ENCODE measurements at places on chromosomes 3 and 15. TPM values are rescaled to one million over a fixed set of nuclear protein-coding genes. Genes with fewer than 3 reads are reported as not detected.

The CCDC66 gene
- polyA plus RNA-seq: 58.3 TPM

The CCR8 gene
- not detected for polyA plus RNA-seq

DNA sequence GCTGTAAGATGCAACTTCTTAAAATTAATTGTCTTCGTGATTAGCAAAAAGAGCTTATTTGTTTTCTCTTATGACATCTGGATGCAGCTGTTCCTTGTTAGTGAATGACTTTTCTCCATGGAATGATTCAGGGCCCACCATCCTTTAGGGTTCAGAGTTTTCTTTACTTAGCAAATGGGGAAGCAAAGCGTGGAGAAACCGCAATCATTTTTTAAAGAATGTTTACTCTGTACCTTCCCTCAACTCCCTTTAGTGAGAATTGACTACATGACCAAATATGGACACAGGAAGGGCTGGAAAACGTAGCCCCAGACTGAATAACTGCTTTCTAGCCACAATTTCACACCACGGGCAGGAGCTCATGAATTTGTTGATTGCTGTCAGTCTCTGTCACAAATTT is 130.1 kb downstream of the EDEM1 start:
- H3K4me3 ChIP-seq: no peak overlapping the region
- no peak for DNase-seq
- H3K27ac ChIP-seq: no peak overlapping the region
- no peaks in the 10 kb centered on the region for H3K27me3 ChIP-seq
- H3K4me1 ChIP-seq: no peaks in the 10 kb centered on the region

DNA sequence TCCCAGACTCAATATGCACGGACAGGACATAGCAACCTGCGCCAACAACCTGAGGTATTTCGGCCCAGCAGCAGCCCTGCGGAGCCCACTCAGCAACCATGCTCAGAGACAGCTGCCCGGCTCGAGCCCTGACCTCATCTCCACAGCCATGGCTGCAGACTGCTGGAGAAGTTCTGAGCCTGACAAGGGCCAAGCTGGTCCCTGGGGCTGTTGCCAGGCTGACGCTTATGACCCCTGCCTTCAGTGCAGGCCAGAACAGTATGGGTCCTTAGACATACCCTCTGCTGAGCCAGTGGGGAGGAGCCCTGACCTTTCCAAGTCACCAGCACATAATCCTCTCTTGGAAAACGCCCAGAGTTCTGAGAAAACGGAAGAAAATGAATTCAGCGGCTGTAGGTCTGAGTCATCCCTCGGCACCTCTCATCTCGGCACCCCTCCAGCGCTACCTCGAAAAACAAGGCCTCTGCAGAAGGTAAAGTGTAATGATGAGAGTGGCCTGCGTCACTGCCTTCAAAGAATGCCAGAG is 25.5 kb downstream of the TMEM41A start:
- H3K4me1 ChIP-seq: no peaks in the 10 kb centered on the region
- DNase-seq: no peak
- H3K4me3 ChIP-seq: no peak overlapping the region
- H3K27me3 ChIP-seq: no peaks in the 10 kb centered on the region
- no peaks in the 10 kb centered on the region for H3K36me3 ChIP-seq
- no peak overlapping the region for H3K27ac ChIP-seq

The SAMMSON gene
- 0.11 TPM for polyA plus RNA-seq

The LNP1 gene
- 9.1 TPM for polyA plus RNA-seq

The MKRN3 gene
- polyA plus RNA-seq: 2.1 TPM

DNA sequence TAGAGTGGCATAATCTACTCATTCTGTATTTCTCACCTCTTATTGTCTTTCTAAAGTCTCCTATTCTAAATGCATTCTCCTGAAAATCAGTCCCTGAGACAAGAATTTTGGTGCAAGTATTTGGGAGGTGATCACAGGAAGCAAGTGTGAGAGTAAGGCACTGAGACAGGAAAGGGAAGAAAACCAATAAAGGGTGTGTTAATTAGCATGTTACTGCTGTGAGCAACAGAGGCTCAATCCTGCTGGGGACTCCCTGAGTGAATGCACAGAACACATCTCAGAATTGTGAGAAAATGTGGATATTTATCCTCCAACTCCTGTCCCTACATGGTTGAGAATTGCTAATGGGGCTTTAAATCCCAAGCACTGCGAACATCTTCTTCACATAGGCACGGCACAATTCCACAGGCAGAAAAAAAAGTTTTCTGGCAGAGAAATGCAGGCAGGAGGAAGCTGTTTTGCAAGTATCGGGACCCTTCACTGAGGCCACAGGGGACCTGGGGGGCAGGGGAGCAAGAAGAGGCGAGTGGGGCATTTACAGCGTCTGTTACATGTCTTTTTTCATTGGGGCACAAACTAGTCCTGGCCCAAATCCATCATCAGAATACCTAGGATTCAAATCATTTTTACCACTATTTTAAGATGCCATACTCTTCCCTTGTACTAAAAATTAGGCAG is 27.2 kb upstream of the STT3B start:
- H3K27ac ChIP-seq: no peak overlapping the region
- H3K36me3 ChIP-seq: no peaks in the 10 kb centered on the region
- no peak for DNase-seq
- no peaks in the 10 kb centered on the region for H3K4me1 ChIP-seq

- no peaks in the 10 kb centered on the region for H3K27me3 ChIP-seq
- no peak overlapping the region for H3K4me3 ChIP-seq
- no peaks in the 10 kb centered on the region for H3K36me3 ChIP-seq
- H3K27ac ChIP-seq: no peak overlapping the region
- DNase-seq: no peak
- H3K4me1 ChIP-seq: peaks cover 7% of the 10 kb centered on the region
Measured at GRCh38 chr3:112745567-112746248, 101.0 kb downstream of the CD200R1L start.

GRCh38 chr15:93268066-93268465 is 179.1 kb upstream of the RGMA start:
- H3K27me3 ChIP-seq: no peaks in the 10 kb centered on the region
- H3K27ac ChIP-seq: no peak overlapping the region
- H3K4me1 ChIP-seq: no peaks in the 10 kb centered on the region
- H3K4me3 ChIP-seq: no peak overlapping the region

DNA sequence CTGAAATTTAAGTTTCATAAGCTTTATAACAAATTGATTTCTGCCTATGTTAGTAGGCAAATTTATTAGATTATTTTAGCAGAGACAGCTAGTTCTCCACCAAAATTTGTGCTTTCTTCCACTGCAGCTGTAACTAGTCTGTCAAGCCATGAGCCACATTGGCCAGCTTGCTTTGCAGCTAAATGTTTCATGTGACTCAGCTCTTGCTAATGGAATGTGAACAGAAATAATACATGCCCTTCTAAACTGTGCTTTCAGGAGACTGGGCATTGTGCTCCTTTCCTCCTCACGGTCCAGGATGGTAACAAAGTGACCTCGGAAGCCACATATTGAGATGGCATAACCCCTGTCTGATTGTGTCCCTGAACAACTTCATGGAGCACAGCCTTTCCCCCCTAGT is 51.3 kb upstream of the KPNA4 start:
- H3K36me3 ChIP-seq: no peaks in the 10 kb centered on the region
- no peak for DNase-seq
- H3K27me3 ChIP-seq: no peaks in the 10 kb centered on the region
- no peaks in the 10 kb centered on the region for H3K4me1 ChIP-seq

- no peaks in the 10 kb centered on the region for H3K36me3 ChIP-seq
- H3K27me3 ChIP-seq: no peaks in the 10 kb centered on the region
Measured at GRCh38 chr15:46703871-46704637, 1013.3 kb upstream of the SEMA6D start.
